ENCODE measurements at places on chromosomes 2 and 18.

DNA sequence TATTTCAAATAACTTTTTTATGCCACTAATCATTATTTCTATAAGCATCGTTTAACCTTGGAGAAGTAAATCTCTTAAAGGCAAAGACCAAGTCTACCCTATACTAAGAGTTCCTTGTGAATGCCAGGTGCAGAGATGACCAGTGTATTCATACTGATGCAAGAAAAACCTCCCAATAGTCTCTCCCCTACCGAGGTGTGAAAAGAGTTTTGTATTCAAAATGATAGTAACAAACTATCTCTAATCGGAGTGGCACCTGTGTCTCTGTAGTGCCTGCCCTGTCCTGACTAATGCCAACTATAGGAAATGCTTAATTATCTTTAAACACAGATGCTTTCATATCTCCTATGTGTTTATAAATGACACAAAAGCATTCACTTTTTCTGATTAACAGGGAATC, 798.5 kb downstream of the TRIB2 start:
- no peak for DNase-seq

- no peak for DNase-seq
These were observed 270.6 kb downstream of the SOCS6 start for GRCh38 chr18:70559446-70559845.

GRCh38 chr2:1793001-1793867, 48.9 kb upstream of the PXDN start:
- no peak for DNase-seq

GRCh38 chr2:47456851-47457250, 53.9 kb downstream of the MSH2 start:
- no peak for DNase-seq

DNA sequence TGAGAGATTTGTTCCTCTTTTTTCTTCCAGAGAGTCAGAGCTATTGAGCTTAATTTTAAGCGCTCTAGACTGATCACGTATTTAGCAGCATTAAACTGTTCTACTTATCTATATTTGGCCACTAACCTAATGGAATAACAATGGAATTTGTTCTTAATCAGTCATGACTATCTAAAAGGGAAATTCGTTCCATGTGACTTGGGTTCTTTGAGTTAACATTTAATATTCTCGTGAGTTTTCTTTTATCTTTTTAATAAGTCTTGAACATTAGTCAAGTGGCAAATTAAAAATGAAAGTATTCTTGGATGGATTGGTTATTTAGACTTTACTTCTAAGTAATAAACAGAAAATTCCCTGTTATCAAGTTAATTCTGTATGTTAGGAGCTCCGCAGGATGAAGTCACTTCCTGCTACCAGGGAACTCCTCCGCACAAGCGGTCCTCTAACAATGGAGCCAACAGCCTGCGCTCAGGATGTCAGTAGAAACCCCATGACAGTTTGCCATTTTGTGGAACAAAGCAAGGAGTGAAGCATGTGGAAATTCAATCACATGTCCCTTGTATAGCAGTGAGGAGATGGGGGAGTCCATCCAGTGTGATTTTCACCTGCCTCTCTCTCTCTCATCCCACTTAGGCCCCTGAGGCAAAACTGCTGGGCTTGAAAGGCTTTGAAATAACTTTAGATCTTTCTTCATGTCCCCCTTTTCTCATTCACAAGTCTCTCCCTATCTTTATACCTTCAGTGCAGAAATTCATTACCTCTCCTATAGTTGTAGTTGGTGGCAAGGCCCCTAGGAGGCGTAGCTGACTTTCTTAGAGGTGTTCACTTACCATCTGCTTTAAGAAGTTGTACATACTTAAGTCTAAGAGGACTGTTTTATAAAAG, 138.1 kb downstream of the WDR7 start:
- no peak for DNase-seq

DNA sequence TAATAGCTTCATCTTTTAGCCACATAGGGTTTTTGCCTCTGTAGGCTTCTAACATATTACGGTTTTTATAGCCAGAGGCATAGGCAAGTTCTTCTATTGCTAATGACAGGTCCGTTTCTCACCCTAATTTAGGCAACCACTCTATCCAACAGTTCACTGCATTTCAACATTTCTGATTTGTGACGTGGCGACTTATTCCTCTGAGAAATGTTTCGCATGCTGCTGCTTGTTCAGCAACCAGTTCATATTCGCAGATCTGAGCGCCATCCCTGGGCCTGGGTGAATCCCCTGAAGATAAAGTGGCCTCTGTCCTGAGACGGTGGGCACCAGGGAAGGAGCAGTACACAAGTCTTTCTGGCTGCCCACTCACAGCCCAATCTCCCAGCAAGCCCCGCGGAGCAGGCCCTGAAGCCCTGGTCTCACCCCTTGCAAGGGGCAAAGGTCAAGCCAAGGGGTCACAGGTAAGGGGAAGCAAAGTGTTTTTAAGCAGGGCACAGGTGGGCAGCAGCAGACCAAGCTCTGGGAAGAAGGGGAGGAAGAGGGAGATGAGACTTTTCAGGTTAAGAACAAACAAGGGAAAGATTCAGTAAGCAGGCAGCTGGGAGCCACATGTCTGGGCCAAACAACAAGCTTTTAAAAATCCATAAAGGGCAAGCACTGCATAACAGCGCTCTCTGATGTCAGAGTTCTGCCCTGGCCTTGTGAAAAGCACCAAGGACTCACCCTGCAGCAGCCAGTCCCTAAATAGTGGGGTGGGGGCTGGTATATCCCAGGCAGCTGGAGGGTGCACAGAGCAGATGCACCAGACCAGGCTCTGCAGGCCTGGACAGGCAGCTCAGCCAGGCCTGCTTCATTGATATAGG, 10.8 kb upstream of the COX7A2L start:
- DNase-seq, result no peak

- no peak for DNase-seq
These were observed 262.2 kb downstream of the HDAC4 start for GRCh38 chr2:239138610-239139009.

DNA sequence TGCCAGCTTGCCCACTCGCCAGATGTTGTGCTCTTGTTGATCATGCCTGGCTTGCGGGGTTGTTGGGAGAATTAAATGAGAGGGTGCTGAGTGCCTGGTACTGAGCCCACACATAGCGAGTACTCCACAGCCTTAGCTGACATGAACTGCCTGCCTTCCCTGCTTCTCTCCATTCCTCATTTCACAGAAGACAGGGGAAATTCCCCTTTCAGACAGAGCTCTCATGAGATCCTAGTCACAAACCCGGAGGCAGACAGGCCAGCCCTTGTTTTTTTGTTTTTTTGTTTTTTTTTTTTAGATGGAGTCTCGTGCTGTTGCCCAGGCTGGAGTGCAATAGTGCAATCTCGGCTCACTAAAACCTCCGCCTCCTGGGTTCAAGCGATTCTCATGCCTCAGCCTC, 17.1 kb upstream of the DNMT3A start:
- DNase-seq, result no peak

DNA sequence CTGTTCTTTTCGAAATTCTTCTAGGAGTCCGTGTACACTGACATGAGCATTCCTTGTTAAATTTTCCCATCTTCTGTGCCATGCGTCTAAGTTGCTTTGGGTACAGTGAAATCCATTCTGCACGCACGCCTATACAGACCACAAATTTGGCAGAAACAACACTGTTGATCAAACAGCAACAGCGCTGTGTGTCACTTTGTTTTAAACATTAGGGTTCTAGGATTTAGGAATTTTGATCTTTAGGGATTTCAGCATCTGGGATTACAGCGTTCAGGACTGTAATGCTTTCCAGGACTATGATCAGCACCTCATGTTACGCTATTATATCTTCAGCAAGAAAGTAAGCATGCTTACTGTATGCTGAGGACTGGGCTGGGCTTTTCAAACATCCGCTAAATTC, 47.1 kb upstream of the FHL2 start:
- no peak for DNase-seq

- DNase-seq, result no peak
These were observed 7.0 kb downstream of the MYT1L start for GRCh38 chr2:2324119-2324518.

GRCh38 chr2:20444101-20444992, 2.5 kb upstream of the RHOB start:
- DNase-seq, result no peak

DNA sequence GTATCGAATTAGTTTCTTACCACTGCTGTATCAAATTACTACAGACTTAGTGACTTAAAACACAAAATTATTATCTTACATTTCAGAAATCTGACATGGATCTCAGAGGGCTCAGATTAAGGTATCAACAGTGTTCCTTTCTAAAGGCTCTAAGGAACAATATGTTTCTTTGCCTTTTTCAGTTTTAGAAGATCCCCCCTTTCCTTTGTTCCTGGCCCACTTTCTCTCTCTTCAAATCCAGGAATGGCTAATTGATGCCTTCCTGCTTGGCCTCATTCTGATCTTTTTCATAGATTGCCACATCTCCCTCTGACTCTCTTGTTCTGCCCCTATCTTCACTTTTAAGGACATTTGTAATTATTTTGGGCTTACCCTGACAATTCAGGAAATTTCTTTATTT, 65.7 kb downstream of the LRP1B start:
- DNase-seq, result no peak

DNA sequence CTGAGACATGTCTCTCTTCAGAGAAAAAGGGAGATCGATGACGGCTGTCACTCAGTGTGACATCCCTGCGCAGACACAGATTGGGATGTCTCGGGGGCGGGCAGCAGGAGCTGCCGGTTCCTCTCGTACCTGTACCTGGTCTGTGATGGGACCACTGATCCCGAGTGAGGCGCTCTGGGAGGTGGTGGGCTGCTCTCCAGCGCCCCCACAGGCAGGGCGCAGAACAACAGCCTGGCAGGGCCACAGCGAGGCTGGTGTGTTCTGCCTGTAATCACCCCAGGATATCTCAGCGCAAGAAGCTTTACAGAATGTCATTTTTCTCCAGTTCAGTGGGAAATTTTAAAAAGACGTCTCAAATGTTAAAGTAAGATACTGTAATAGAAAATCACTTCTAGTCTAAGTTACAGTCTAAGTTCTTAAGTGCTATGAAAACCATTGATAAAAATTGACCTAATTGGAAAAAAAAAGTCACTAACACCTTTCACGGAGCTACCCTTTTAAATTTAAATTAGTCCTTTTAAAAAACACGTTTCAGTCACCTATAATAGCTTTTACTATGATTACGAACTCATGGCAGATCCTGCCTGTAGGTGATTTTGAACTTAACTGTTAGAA, 189.8 kb downstream of the SNTG2 start:
- DNase-seq, result peak; percentile 28

GRCh38 chr2:230874876-230875275, 10.1 kb downstream of the ITM2C start:
- DNase-seq, result no peak

DNA sequence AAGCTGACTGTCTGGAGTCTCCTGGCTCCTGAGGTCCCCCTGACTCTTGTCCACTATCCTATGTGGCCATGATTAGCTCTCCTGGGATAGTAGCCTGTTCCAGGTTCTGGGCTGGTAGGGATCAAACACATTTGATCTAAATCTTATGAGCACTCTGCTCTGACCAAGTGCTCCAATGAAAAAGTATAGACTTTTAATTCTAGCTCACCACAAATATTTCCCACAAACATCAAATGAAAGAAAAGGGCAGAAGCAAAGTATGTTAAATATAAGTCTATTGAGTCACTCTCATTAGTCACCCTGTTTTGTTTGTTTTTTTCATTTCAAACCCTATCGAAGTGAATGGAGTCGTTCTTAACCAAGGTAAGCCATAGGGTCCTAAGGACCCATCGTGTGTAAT, 39.7 kb upstream of the NEDD4L start:
- DNase-seq, result no peak

GRCh38 chr2:24985511-24985910, 13.8 kb upstream of the DNAJC27 start:
- no peak for DNase-seq

DNA sequence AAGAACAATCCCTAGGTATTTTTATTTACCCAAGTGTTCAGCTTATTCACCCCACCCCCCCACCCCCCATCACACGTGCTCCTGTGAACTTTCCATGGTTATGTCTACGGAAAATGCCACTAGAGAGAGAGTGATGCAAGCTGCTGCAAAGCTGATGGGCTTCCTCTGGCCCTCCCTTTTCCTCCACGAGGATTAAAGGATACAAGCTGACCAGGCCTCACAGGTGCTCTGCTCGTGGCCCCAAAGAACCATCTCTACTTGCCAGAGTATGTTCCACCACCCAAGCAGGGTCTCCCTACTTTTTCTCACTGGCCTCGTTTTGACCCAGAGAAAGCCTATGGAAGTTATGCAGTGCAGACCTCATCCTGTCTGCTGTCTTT, 342.6 kb downstream of the CELF4 start:
- no peak for DNase-seq

DNA sequence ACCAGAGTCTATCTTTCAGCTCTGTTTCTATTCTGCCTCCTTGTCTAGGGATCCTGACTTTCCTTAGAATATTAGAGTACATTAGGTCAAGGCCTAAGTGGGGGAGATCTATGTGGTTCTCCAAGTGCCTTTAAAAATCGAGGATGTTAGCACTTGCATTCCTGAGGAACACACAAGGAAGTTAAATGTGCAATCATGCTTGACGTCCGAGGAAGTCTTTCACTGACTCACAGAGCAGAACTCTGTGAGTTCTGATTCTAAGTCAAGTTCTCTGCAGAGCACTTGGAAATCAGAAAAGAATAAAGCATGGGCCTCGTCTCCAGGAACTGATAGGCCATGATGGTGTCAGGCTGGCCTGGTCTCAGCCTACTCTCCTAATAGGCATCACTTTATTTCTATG, 17.2 kb downstream of the FHOD3 start:
- no peak for DNase-seq

DNA sequence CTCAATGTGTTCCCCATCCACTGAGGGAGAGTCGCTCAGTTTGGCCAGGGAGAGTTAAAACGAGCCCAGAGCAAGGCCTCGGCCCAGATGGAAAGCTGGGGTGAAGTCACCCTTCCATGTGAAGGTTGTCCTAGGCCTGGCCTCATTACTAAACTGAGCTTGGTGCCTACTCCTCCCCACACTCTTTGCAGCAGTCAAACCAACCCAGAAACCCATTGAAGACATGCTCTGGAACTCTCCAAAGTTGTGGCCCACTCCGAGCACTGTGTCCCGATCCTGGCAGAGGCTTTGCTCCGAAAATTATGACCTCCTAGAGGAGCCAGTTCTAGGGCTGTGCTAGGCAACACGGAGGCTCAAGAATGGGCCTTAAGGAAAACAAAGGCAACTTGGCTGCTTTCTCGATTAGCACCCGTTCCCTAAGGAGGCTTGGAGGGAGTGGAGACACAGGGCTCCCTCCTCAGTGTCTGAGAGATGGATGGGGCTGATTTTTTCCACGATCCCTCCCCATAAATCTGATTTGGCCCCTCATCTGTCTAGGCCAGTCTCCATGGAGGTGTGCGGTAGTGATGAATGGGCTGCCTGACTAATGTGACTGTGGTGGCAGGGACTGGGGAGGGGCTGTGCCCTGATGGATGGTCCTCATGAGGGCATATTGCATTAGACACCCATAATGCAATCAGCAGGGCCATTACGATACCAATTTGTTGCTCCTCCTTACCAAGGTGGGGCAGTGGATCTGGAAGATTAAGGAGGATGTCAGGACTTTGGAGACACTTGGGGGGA, 11.7 kb upstream of the CYP26B1 start:
- DNase-seq, result no peak

GRCh38 chr2:6054161-6054671, 362.0 kb downstream of the SOX11 start:
- DNase-seq, result no peak

GRCh38 chr2:161243312-161243711, 64.9 kb upstream of the PSMD14 start:
- no peak for DNase-seq

Measured in activated CD8-positive, alpha-beta memory T cell treated with anti-CD3 and anti-CD28 coated beads for 1 hour (primary cell).